ENCODE measurements at places on chromosomes 6 and 20.
A peak's percentile ranks its signal among the peaks of the same experiment; 100 is the strongest.

DNA sequence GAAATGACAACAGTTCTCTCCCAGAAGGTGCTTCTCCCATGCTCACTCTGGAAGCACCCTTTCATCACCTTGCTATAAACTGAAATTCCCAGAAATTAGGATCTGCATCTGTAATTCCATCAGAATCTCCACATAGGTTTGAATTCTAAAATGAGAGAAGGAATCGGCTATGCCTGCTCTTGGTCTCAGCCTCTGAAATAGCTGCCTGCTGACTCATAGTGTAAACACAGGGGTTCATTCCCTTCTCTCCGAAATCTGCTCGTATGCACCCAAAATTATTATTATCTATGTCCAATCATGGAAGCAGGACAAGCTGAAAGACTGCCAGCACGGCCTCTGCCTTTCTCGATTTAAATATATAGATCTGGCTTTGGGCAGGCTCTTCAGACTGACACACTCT, 74.6 kb upstream of the TAB2 start:
- DNase-seq, result no peak

DNA sequence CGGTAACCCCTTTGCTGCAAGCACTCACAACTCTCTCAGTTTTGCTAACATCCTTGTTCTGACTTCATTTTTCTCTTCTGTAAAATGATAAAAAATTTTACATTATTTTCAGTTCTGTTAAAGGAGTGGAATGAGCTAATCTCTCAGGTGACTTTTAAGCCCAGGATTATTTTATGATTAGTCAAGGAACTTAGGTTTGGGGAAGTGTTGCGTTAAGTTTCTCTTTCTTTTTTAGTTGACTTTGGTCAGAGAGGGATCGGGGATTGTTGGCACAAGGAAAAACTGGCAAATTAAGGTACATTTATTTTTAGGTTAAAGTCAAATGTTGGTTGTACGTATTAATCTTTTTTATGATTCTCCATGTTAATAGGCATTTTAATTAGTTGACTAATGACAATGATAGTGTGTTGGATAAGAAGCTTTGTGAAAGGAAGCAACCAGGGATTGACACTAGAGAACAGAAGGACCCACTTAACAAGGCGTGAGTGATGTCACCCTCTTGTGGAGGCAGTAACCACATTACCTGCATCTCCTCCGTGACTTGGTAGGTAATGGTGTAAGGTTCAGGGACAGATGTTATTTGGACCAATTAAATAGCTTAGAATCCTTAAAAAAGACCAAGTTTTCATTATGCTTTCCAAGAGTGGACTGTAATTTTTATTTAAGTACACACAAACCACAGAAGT, 31.6 kb downstream of the CD83 start:
- no peak for DNase-seq

GRCh38 chr6:139161169-139161568, 26.3 kb downstream of the HECA start:
- DNase-seq, result peak; percentile 28

DNA sequence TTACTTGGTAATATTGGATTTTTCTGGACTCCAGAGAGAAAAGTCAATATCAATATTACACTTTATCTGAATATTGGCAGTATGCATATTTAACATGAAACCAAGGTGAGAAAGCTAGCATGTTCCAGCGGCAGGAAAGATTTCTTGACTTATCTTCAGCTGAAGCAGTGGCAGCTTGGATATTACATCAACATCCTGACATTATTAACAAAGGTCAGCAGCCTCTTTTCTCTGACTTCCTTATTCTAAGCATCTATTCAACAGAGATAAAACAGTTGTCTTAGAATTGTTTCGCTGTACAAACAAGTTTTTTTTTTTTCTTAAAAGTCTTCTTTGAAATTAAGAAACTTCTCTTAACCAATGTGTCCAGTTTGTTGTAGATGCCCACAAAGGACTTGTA, 11.8 kb downstream of the DCBLD1 start:
- no peak for DNase-seq

GRCh38 chr20:48142516-48142773, 357.2 kb upstream of the SULF2 start:
- DNase-seq, result no peak

DNA sequence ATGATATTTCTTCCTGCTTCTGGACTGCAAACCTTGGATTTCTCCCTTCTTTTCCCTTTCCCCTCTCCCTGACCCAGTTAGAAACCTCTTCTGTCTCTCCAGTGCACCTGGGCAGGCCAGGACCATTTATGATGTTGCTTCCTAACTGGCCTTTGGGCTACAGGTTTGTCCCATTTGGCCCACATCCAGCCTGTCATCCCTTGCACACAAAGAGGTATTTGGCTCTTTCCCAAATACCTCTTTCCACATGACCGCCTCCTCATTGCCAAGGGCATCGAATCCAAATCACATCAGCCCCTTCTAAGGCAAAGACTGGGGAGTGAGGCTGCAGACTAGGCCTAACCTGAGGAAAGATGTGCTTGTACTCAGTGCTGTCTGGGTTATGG, 13.6 kb downstream of the FGD2 start:
- DNase-seq, result no peak

GRCh38 chr20:24378661-24379483, 90.6 kb upstream of the SYNDIG1 start:
- no peak for DNase-seq

DNA sequence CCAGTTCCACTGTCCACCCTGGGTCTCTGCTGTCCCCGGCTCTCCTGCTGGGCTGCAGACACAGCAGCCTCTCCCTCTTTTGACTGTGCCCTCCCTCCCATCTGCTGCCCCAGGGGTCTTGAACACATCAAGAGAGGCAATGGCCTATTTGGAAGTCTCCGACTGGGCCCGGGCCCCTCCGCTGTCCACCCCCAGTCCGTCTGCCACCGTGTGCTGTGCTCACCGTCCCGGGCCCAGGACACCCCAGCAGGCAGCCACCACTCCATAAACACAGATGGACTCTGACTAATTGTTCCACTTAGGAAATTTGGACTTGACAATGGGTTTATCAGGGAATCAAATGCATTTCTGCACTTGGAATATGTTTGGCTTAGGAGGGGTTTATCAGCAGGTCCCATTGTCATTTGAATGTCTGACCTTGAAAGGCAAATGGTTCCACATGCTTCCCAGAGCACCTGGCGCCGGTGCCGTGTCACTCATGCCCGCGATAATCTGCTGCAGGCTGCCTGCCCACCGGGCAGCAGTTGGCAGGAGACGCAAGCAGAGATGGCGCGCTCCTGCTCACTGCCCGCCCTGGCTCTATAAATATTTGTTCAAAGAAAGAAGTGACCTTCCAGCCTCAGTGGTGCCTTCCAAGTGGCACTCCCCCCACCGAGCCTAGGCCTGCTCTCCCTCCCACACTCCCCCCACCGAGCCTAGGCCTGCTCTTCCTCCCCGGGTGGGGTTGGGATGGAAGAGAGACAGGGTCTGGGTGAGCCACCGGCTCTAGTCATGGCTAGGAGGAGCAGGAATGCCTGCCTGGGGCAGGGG, 18.8 kb upstream of the FRMD1 start:
- no peak for DNase-seq

GRCh38 chr6:43860285-43860684, 90.3 kb downstream of the VEGFA start:
- no peak for DNase-seq

DNA sequence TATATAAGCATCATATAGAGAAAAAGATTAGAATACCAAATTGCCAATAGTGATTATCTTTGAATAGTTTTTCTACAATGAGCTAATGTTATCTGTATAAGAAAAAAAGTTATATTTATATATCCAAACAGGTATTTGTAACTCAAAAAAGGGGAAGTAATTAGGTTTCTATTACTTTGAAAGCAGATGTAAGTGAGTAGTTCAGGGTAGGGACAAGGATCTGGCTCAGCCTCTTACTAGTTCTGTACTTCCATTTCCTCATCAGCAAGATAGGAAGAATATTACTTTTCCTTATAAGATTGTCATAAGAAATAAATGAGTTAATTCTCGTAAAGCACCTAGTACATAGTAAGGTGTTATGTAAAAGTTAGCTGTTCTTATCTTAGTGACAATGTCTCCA, 32.2 kb downstream of the AHI1 start:
- DNase-seq, result no peak

- DNase-seq, result no peak
Observed at GRCh38 chr20:1697592-1697991, 40.0 kb upstream of the SIRPG start.

DNA sequence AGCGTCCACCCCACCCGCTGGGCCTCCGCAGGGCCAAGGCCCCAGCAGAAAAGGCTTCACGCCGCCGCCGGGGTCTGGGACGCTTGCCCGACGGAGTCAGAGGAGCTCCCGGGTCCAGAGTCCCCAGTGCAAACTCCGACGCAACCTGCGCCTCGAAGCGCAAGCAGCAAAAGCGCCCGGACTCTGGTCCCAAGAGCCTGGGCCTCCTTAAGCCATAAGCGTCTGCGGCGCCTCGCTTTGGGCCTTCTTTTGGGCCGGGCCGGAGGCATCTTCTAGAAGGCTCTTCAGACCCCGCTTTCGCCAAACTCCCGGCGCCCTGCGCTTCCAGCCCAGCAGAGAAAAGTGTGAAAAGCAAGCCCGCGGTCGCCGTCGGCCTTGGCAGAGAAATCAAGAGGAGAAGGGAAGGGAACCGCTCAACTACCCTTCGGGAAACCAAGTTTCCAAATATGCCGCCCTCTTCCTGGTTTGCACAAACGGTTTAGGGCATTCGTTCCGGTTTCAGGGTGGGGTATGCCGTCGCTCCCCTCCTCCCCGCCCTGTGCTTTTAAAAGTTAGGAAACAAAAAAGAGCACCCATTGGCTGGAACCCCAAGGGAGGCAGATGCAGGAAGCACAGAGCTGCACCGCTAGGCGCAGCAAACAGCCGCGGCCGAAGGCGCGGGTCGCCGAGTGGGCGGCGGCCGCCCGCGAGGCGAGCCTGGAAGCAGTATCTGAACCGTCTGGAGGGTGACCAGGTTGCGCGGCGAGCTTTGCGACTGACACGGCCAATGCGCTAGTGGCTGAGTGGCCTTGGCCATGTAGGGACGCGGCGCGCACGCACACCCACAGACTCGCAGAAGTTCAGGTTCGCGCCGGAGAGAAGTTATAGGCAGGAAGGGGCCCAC, 1.2 kb downstream of the TBX18 start:
- no peak for DNase-seq

DNA sequence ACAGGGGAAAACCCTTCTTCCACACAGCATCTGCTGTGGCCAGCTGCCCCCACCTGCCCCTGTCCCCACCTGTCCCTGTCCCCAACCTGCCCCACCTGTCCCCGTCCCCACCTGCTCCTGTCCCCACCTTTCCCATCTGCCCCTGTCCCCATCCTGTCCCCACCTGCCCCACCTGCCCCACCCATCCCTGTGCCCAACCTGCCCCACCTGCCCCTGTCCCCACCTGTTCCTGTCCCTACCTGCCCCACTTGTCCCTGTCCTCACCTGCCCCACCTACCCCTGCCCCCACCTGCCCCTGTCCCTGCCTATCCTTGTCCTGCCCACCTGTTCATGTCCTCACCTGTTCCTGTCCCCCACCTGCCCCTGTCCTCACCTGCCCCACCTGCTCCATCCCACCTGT, 6.4 kb upstream of the MYT1 start:
- no peak for DNase-seq

GRCh38 chr20:57843941-57844625, 134.3 kb upstream of the PMEPA1 start:
- DNase-seq, result no peak

- DNase-seq, result no peak
Observed at GRCh38 chr6:145731447-145731846, 3.9 kb downstream of the EPM2A start.

DNA sequence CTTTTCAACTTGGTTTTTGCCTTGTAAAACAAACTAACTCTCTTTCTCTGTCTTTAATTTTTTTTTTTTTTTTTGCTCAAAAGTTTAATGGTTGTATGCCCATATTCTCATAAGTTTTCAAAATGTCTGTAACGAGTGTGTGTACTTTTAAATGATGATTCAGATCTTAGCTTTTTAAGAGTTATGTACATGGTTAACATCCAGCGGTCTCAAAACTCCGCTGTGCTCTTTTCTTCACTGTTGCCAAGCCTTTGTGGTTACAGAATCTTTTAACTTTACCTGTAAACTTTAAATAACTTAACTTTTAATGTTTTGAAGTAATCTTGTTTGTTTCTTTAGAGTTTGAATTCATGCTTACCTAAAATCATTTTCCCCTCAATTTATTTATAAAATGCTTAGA, 133.0 kb downstream of the SAMD5 start:
- DNase-seq, result no peak

- no peak for DNase-seq
Observed at GRCh38 chr6:140644017-140644416, 1269.6 kb upstream of the CITED2 start.

GRCh38 chr20:36106606-36107005, 47.9 kb upstream of the EPB41L1 start:
- DNase-seq, result no peak

- DNase-seq, result no peak
Observed at GRCh38 chr6:89353702-89354392, 1.3 kb upstream of the UBE2J1 start.

GRCh38 chr6:167946007-167946406, 51.5 kb upstream of the KIF25 start:
- DNase-seq, result no peak

- no peak for DNase-seq
Observed at GRCh38 chr20:25223765-25224720, 23.8 kb upstream of the PYGB start.

GRCh38 chr6:99031957-99032356, 84.2 kb upstream of the FBXL4 start:
- no peak for DNase-seq

- no peak for DNase-seq
Observed at GRCh38 chr6:160343144-160343543, 5.0 kb upstream of the SLC22A3 start.

DNA sequence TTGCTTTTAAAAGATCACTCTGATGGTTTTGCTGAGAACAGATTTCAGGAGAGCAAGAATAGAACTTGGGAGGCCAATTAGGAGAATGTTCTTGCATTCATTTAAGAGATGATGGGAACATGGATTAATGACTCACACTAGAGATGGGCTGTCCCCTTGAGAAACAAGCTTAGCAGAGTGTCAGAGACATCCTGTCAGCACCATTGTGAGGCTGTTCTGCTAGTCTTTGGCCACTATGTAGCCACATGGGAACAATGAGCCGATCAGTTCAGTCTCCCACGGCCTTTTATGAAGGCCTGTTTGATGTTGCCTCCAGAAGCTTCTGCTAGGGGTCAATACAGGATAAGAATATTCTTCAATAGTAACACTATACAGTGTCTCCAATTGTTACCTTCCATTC, 113.0 kb upstream of the EYA4 start:
- DNase-seq, result no peak

- no peak for DNase-seq
Observed at GRCh38 chr6:2940851-2941250, 30.5 kb downstream of the SERPINB6 start.

DNA sequence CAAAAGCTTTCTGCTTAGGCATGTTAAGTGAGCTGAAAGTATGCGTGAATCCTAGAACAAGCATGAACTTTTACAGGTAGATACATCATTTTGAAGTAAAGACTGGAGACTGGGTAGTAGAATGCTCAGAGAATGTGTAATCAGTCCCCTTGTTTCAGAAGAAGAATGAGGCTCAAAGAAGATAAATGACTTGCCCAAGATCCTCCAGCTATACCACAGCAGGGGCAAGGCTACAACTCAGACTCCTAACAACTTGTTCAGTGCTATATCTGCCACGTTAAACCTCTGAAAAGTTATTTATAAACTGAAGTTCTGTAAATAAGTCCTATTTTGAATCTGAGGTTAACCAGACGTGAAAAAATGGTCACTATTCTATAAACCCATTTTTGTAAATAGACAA, 2.9 kb downstream of the RIPOR2 start:
- DNase-seq, result no peak

- DNase-seq, result no peak
Observed at GRCh38 chr20:62533591-62534495, 58.0 kb upstream of the GATA5 start.

Measured in T-helper 1 cell (primary cell).